ENCODE measurements at places on chromosomes 7 and 10.

DNA sequence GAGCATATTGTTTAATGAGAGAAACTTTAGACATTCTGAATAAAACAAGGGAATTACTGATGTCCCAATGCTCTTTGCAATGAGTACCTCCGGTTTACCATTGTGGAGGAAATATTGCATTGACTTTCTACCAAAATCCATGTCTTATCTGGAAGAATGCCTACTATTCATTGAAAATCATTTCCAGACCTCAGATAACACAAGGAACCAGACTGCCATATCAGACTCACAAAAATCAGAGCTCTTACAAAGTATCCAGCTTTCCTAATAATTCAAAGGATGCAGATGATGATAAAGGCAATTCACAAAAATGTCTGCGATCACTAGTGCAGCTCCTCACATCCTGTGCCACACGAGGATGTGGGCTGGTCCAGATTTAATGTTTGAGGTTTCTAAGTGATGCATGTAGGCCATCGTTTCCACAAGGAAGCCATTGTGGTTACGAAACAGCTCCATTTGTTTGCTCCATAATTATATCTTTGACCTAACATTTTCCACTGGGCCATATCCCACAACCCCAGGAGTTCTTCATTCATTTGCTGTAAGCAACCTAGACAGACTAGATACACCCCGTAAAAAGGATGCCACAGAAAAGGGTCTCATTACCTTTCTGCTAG lies 831.1 kb upstream of the C7orf33 start:
- no peak for DNase-seq

- DNase-seq: no peak
Measured at GRCh38 chr10:50992972-50993766, 81.1 kb upstream of the PRKG1 start.

- DNase-seq: no peak
Measured at GRCh38 chr10:62133618-62134017, 135.0 kb downstream of the RTKN2 start.

DNA sequence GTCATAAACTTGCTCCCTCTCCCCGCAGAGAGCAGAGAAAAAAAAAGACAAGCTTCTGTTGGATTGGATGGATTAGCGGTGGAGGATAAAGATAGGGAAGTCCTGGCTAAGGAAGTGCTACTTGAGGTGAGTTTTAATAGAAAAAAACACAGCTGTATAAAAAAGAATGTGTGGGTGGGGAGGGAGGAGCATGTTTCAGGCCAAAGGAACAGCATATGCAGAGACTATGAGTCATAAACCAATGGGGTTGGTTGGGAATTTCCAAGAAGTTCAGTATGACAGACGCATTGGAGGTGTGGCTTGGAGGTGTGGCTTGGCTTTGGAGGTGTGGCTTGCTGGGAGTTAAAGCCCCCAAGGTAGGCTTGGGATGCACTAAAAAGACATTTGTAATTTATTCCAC lies 103.0 kb upstream of the LSM8 start:
- no peak for DNase-seq

GRCh38 chr10:132489053-132489703 lies 48.4 kb upstream of the INPP5A start:
- no peak for DNase-seq

- no peak for DNase-seq
Measured at GRCh38 chr7:16762177-16762576, 8.6 kb downstream of the TSPAN13 start.
